ENCODE measurements at places on chromosomes 6 and 20. TPM values are rescaled to one million over a fixed set of nuclear protein-coding genes. Genes with fewer than 3 reads are reported as not detected.

Gene PTCHD4
- total RNA-seq, result 0.74 TPM

Gene ARMC12
- total RNA-seq, result 0.29 TPM

Gene SF3B5
- total RNA-seq, result 117 TPM

Gene C6orf15
- not detected for total RNA-seq

Gene GDAP1L1
- total RNA-seq, result 0.21 TPM

- no peak for DNase-seq
These were observed 35.8 kb downstream of the METTL24 start for GRCh38 chr6:110322151-110322873.

- DNase-seq, result no peak
These were observed 124.4 kb upstream of the PRL start for GRCh38 chr6:22421198-22421597.

GRCh38 chr6:107409942-107410341, 49.4 kb downstream of the PDSS2 start:
- DNase-seq, result no peak

- DNase-seq, result no peak
These were observed 57.9 kb downstream of the SAMD5 start for GRCh38 chr6:147566244-147566898.

GRCh38 chr6:164929408-164929977, 379.9 kb downstream of the C6orf118 start:
- DNase-seq, result no peak

DNA sequence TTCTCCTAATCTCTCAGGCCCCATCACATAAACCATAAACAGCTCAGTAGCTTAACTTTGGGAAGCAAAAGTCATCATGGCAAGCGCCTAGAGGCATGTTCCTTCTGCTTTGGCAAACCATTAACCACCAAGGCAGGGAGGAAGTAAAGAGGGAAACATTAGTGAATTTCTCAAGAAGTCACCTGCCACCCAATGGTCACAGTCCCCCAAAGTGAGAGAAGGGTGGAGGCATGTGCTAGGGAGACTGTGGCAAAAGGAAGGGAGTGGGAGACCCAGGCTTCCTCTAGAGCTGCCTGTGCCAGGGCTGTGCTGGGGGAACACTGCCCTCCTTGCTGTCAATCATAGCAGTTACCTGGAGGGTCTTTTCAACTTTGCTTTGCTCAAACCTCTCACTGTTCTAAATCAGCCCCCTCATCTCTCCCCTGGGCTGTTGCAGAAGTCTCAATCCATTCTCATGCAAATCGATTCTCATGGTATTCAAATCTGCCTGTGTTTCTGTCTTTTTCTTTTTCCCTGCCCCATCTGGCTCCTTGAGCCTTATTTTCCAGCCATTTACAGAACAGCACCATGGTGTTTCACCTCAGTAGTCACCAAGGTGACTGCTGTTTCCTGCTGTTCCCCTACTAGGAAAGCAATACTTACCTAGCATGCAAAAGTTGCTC, 1.8 kb upstream of the RNF24 start:
- no peak for DNase-seq

DNA sequence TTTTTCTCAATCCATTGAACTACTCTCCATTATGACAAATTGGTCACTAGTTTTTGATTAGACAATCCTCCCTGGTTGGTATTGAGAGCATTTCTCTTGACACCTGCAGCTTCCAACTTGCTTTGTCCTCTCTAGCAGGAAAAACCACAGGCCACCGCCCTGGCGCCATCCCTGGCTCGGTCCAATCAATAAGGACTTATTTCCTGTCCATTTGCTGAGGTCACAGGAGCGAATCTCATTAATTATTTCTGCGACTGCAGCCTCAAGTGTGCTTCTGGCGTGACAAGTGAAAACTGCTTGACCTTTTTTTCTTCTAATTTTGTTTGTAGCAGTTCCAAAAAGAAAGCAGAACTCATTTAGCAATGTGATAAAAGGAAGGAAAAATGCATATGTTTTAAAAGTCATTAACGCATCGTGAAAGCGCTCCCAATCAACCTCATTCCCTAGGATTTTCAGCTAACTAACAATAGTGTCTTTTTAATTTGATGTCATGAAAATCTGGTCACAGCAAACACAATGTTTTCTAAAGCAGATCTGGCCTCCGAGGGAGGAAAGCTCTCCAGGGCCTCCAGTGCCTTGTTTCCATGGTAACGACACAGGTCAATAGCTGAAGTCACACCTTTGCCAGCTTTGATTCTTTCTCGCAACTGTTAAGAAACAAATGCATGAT, 39.0 kb upstream of the BEND3 start:
- DNase-seq, result no peak

DNA sequence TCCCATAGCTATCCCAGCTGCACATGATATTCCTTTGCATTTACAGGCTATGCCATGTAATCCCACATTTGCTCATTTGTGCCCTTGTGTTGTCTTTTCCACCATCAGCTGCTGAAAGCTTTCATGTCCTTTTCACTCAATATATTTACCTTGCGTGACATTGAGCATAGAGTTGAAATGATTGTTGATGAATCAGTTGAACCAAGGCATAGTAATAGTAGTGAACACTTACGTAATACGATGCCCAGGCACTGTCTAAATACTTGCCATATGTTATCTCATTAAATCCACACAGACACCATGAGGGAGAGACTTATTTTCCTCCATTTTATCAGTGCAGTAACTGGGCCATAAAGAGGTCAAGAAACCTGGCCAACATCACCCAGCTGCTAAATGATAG, 13.1 kb downstream of the RNF8 start:
- DNase-seq, result no peak

All from left cardiac atrium (tissue), 4 donors.